Activated T-helper 17 cell treated with anti-CD3 and anti-CD28 coated beads, Interleukin-2, amount 50 U/mL, for 72 hours (primary cell): ENCODE measurements at places on chromosomes 2 and 18. TPM values are rescaled to one million over a fixed set of nuclear protein-coding genes. Genes with fewer than 3 reads are reported as not detected.

SERPINB3 gene
- not detected for total RNA-seq

REG3G gene
- not detected for total RNA-seq

DOCK10 gene
- 142 TPM for total RNA-seq

PID1 gene
- total RNA-seq, result not detected

IL36G gene
- 0.48 TPM for total RNA-seq

SP5 gene
- 0.19 TPM for total RNA-seq

CCDC74A gene
- 2.7 TPM for total RNA-seq

TMEM37 gene
- total RNA-seq, result not detected

CPSF3 gene
- 53.8 TPM for total RNA-seq

HOXD13 gene
- not detected for total RNA-seq

CRYBA2 gene
- total RNA-seq, result not detected

PLGLB2 gene
- total RNA-seq, result 2.6 TPM

MAPRE2 gene
- 32.5 TPM for total RNA-seq

IL37 gene
- not detected for total RNA-seq
